ENCODE measurements at places on chromosomes 12 and 14. TPM values are rescaled to one million over a fixed set of nuclear protein-coding genes. Genes with fewer than 3 reads are reported as not detected.

Gene NOVA1
- 2.6 TPM for total RNA-seq

Gene PTPRB
- total RNA-seq: 10.5 TPM

Gene OR4N5
- not detected for total RNA-seq

Gene KLHDC1
- total RNA-seq: 2.3 TPM

Gene CYP46A1
- not detected for total RNA-seq

Gene MYH6
- not detected for total RNA-seq

Gene ERBB3
- 61.9 TPM for total RNA-seq

Gene COCH
- total RNA-seq: 0.54 TPM

Gene OR4K5
- total RNA-seq: not detected

Gene CCNB1IP1
- 35.3 TPM for total RNA-seq

Gene GPD1
- 177 TPM for total RNA-seq

Gene LBHD2
- not detected for total RNA-seq

Gene OTUB2
- 3.4 TPM for total RNA-seq

Gene OTX2
- total RNA-seq: not detected

Gene PTPN6
- 41.6 TPM for total RNA-seq

Gene CFAP54
- total RNA-seq: 0.80 TPM

Gene SDS
- total RNA-seq: not detected

Gene TSPAN19
- total RNA-seq: not detected

Gene OAS3
- total RNA-seq: 53.6 TPM

Gene E2F7
- 1.2 TPM for total RNA-seq

Gene LRRC10
- total RNA-seq: not detected
